ENCODE measurements at places on chromosomes 2 and 18. TPM values are rescaled to one million over a fixed set of nuclear protein-coding genes. Genes with fewer than 3 reads are reported as not detected.

Gene RIT2
- total RNA-seq, result not detected

- peaks cover 18% of the 10 kb centered on the region for H3K4me1 ChIP-seq
- no peak overlapping the region for H3K4me3 ChIP-seq
- no peaks in the 10 kb centered on the region for H3K27me3 ChIP-seq
- H3K27ac ChIP-seq, result no peak overlapping the region
- H3K36me3 ChIP-seq, result peaks cover 23% of the 10 kb centered on the region
These were observed 66.7 kb downstream of the TRIP12 start for GRCh38 chr2:229855116-229855515.

DNA sequence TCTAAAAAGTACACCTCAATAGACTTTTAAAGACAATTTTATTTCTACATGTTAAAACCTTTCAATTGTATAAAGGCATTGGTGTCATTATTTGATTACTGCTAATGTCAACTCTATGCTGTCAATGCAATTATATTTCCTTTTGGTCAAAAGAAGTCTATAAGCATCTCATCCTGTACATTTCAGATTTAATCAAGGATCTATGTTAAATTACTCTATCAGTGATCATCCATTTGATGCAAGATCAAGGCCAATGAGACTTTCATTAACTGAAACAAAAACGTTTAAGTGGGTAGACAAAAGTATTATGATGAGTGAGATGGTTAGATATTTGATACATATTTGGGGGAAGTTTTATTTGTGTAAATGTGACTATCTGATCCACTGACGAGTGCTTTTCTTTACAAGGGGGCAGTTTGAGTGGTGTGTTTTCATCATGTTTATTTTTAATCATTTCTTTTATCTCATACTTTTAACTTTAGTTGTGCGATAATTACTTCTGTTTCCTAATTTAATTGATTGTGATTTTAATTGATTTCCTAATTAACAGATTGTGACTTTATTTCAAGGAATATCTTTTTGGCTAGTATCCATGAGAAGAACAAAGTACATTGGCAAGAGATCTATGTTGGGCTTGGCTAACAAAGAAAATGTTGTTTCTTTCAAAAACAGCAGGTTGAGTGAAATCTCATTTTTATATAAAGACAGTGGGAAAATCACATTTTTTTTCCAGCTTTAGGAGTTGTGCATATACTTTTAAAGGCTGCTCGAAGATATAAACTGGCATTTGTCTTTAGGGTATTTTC is 1.1 kb downstream of the ARHGAP28 start:
- peak overlapping the region; percentile 62 for H3K4me3 ChIP-seq
- H3K4me1 ChIP-seq, result peaks cover 25% of the 10 kb centered on the region
- peak overlapping the region; percentile 85 for H3K27ac ChIP-seq
- no peaks in the 10 kb centered on the region for H3K27me3 ChIP-seq
- no peaks in the 10 kb centered on the region for H3K36me3 ChIP-seq

DNA sequence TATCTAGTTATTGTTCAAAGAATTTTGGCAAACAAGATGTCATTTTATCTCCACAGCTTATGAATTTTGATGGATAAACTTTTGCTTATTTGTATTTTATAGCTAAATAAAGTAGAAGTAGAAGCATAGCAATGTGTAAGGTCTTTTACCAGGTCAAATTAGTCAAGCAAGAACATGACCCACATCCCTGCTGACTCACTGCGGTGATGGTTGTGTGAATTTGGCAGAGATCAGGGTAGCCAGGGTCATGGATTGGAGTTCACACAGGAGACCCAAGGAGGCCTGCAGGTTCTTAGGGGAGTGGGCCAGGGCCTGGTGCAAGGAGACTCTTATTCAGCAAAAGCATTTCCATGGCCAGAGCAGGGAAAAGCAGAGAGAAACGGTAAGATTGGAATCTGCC is 18.7 kb downstream of the SP140 start:
- H3K27me3 ChIP-seq, result no peaks in the 10 kb centered on the region
- no peak overlapping the region for H3K4me3 ChIP-seq
- H3K36me3 ChIP-seq, result no peaks in the 10 kb centered on the region
- H3K27ac ChIP-seq, result no peak overlapping the region
- H3K4me1 ChIP-seq, result no peaks in the 10 kb centered on the region

Gene MATN3
- total RNA-seq, result 7.0 TPM

GRCh38 chr18:55102501-55102900 is 143.2 kb upstream of the CCDC68 start:
- H3K36me3 ChIP-seq, result no peaks in the 10 kb centered on the region
- no peak overlapping the region for H3K4me3 ChIP-seq
- H3K27me3 ChIP-seq, result no peaks in the 10 kb centered on the region
- no peaks in the 10 kb centered on the region for H3K4me1 ChIP-seq
- H3K27ac ChIP-seq, result no peak overlapping the region

DNA sequence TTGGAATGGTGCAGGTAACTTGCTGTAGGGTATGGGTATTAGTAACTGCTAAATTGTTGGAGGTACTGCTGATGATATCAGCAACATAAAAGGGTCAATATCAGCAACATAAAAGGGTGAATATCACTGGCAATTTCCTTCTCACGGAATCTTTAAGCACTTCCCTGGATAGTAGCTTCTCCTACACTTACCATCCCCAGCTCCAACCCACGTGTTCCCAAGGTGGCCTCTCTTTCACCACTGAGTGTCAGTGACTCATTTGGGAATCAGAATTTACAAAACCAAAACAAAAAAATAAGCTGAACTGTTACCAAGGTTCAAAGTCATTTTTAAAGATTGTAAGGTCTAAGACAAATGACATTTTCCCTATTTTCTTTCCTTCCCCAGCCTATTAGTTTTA is 70.8 kb downstream of the LRP2 start:
- DNase-seq, result no peak
- no peaks in the 10 kb centered on the region for H3K36me3 ChIP-seq
- H3K27me3 ChIP-seq, result no peaks in the 10 kb centered on the region
- H3K4me3 ChIP-seq, result no peak overlapping the region
- no peak overlapping the region for H3K27ac ChIP-seq
- no peaks in the 10 kb centered on the region for H3K4me1 ChIP-seq

Gene RAB6C
- total RNA-seq, result not detected

GRCh38 chr2:239267288-239267951 is 133.4 kb downstream of the HDAC4 start:
- H3K4me1 ChIP-seq, result peaks cover 64% of the 10 kb centered on the region
- no peaks in the 10 kb centered on the region for H3K36me3 ChIP-seq
- no peaks in the 10 kb centered on the region for H3K27me3 ChIP-seq
- peak; percentile 80 for DNase-seq
- H3K4me3 ChIP-seq, result peak overlapping the region; percentile 26

Gene UPP2
- not detected for total RNA-seq

DNA sequence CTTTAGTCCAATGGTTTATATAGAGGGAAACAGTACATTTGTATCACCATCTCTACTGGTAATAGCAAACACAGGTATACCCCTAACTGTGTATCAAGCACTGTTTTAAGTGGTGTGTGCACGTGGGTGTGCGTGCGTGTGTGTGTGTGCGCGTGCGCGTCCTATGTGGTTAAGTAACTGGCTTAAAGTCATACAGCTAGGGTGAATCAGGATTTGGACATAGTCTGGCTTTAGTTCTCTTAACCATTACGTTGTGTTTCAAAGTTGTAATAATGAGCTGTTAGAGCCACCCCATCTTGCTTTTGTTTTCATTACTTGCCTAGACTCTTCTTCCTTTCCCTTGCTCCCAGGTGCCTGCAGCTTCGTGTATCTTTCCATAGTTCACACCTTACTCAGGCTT is 2.1 kb downstream of the HADHB start:
- H3K27ac ChIP-seq, result no peak overlapping the region
- H3K4me1 ChIP-seq, result peaks cover 42% of the 10 kb centered on the region
- no peak overlapping the region for H3K4me3 ChIP-seq

Gene MERTK
- 14.0 TPM for total RNA-seq

GRCh38 chr18:10739152-10739551 is 213.3 kb downstream of the NAPG start:
- no peak overlapping the region for H3K4me3 ChIP-seq
- no peaks in the 10 kb centered on the region for H3K36me3 ChIP-seq
- peak; percentile 20 for DNase-seq
- no peaks in the 10 kb centered on the region for H3K27me3 ChIP-seq
